Activated naive CD4-positive, alpha-beta T cell treated with Interleukin-2 at 50 U/mL for 16 hours (primary cell): ENCODE measurements at places on chromosomes 5 and 9.
A peak's percentile ranks its signal among the peaks of the same experiment; 100 is the strongest.

GRCh38 chr5:126385524-126386502 lies 37.4 kb upstream of the GRAMD2B start:
- DNase-seq = no peak

DNA sequence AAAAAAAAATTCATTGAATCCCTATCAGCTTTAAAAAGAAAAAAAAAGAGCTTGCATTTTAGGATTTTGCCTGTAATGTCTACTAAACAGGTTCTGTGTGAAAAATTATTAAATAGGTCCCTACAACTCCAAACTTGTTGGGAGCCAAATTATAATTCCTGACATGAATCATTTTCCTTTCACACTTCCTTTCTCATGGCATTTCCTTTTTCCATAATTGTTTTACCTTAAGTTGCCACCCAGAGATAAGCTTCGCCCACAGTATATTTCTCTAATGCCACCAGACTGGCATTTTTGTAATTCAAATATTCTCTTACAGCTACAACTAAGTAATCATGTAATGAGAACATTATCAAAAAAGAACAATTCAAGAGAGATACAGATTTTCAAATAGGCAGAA lies 348.8 kb downstream of the EFNA5 start:
- DNase-seq = no peak

DNA sequence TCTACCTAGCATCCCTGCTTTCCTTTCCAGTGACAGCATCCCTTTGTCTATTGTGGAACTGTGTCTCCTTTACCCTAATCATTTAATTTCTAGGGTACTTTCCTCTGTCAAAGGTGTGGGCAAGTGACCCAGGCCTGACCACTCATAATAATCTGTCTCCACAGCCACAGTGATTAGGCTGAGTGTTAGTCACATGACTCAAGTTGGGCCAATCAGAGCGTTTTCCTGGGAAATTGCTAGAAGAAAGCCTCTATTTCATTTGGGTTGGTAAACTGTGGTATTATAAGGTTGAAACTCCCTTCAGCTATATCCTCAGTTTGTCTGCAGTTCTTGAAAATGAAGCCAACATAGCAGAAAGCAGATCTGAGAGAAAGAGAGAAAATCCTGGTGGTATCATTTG lies 14.2 kb upstream of the AP3B1 start:
- DNase-seq = no peak

GRCh38 chr9:133112663-133113026 lies 8.4 kb downstream of the RALGDS start:
- peak; percentile 35 for DNase-seq

DNA sequence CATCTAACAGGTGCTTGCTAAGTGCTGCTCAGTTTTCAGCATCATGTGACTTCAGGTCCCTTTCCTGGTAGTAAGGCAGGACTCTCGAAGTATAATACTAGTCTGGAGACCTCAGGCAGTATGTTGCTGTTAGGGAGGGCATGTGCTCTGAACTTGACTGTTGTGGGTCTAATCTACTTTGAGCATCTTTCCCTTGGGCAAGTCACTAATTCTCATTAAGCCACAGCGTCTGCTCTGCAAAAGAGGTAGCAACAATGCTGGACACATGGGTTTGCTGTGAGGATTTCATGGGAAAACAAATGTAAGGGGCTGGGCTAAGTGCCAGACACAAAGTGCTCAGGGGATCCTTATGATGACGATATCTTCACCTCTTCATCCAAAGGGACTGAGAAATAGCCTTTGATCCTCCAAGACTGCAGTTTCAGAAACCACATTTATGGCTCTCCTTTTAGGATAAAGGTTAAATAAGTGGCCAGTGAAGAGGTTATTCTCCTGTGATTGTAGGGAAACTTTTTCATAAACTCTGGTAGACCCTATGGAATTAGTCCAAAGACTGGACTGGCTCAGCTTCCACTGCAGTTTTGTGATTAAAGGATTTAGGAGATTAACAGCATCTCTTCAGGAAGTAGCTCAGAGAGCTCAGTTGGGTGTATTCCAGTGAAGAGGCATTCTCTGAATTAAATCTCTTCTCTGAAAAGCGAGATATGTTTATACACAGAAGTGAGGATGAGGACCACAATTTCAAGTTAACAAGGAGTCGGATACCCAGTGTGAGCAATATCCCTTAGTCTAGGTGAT lies 216.6 kb downstream of the SGCD start:
- DNase-seq = no peak

GRCh38 chr9:134366223-134367031 lies 40.2 kb downstream of the RXRA start:
- no peak for DNase-seq

- peak; percentile 21 for DNase-seq
These were observed 29.3 kb downstream of the PTPA start for GRCh38 chr9:129140397-129141065.

- no peak for DNase-seq
These were observed 617.6 kb downstream of the KIF4B start for GRCh38 chr5:155631116-155631515.

- DNase-seq = no peak
These were observed 189.0 kb upstream of the MEF2C start for GRCh38 chr5:89071941-89072331.

- DNase-seq = no peak
These were observed 86.6 kb downstream of the SLC38A9 start for GRCh38 chr5:55625589-55625909.

- DNase-seq = peak; percentile 24
These were observed 8.4 kb upstream of the PHYHD1 start for GRCh38 chr9:128912270-128912853.

- DNase-seq = no peak
These were observed 104.6 kb upstream of the SARDH start for GRCh38 chr9:133842721-133843227.
